ENCODE measurements at places on chromosomes 5 and 9.
A peak's percentile ranks its signal among the peaks of the same experiment; 100 is the strongest.

DNA sequence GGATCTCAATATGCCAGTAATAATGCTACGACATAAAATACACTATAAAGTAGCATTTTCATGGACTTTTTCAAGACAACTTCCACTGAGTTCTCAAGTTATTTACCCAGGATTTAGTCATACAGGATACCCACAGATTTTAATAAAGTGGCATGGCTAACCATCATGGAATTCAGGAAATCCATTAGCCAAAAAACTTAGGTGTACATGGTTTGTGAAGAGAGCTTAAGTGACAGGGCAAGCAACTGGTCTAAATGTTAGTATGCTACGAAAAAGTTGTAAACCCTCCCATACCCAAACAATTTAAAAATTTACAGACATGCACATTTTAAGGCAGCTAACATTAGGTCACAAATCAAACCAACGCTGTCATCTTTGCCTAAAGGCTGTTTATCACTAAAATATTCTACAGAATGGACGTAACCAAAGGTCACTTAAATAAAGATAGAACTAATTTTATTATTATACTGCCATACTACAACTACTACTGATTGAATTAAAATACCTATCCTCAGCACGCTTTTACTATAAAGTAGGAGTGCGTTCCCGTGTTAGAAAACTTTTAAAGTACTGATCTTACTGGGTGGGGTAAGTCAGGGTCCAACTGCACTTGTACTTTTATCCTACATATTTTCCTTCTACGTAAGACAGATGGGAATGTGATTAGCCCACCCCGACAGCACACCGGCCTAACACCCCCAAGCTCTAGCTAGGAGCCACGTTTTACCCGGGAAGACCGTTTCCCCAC is 1.1 kb downstream of the UBTD2 start:
- no peak for DNase-seq

DNA sequence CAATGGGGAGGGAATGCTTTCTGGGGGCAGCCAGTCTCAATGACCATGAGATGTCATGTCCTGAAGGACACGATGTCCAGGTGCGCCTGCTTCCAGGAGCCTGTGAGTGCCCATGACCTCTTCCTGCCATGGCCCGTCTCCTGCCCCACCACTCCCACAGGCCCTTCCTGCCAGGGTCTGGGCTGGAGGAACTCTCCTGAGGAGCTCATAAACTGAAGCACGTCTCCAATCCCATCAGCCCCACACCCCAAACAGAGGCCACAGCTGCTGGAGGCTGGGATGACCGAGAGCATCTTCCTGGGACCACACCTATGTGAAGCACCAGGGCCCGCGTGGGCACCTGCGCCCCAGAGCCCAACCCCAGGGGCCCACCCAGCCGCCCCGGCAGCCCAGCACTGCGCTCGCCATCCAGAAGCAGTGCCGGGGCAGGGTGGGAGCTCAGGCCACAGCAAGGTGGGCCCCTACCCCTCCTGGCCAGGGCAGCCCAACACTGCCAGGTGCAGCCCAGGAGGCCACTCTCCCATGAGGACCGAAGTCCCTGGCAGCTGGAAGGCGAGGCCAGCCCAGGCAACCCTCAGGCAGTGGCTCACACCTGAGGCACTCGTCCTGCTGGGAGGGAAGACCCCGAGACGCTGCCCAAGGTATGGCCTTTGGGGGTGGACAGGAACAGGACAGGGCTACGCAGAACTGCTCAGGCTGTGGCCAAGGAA is 53.9 kb upstream of the UBAC1 start:
- DNase-seq, result no peak

DNA sequence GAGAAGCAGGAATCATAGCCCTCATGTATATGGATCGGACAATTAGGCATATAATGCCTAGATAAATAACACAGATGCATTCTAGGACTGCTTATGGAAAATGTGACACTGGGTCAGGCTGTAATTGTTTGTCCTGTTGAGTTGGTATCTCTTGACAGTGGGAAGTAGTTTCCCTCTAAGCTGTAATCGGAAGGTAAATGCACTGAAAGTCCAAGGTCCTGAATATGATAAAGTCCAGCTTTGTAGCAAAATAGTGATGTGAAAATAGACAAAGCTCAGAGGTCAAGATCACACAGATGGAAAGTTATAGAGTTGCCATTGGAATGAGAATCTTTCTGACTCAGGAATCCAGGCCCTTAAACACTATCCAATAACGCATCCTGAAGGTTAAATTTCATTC is 214.2 kb downstream of the GABRB2 start:
- no peak for DNase-seq

DNA sequence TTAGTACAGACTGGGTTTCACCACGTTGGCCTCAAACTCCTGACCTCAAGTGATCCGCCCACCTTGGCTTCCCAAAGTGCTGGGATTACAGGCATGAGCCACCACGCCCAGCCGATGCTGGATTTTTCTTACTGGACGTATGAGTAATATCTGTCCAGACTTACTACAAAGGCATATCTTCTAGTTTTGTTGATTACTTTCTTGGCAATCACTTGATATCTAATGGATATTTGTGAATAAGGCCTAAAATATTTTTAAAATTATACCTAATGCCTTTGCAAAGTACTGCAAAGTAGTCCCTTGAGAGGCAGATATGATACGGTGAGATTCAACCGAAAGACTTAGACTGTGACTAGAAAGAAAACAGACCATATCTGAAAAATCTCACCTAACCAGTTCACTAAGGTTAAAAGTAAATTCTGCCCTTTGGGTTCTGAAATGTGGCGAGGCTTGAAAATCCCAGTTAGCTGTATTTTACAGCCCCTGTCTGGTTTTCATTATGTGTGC is 152.1 kb downstream of the GNAQ start:
- DNase-seq, result peak; percentile 47

GRCh38 chr5:51203598-51203997 is 179.7 kb upstream of the ISL1 start:
- DNase-seq, result no peak

- peak; percentile 12 for DNase-seq
Measured at GRCh38 chr9:97830884-97831829, 21.9 kb upstream of the FOXE1 start.

DNA sequence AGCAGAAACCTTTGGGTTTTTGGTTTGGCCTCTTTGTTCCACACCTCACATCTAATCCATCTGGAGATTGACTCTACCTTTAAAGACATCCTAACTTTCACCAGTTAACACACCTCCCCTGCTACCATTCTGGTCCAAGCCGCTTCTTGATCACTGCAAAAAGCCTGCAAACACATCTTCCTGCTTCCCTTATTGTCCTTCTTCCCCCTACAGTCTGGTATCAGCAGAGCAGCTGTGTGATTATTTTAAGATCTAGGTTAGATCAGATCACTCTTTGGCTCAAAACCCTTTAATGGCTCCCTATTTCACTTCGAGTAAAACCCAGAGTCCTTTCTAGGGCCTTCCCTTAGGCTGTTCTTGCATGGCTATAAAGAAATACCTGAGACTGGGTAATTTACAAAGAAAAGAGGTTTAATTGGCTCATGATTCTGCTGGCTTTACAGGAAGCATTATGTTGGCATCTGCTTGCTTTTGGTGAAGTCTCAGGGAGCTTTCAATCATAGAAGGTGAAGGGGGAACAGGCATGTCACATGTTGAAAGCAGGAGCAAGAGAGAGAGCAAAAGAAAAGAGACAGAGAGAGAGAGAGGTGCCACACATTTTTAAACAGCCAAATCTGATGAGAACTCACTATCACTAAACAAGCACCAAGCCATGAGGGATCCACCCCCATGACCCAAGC is 1.5 kb upstream of the TEX10 start:
- no peak for DNase-seq

DNA sequence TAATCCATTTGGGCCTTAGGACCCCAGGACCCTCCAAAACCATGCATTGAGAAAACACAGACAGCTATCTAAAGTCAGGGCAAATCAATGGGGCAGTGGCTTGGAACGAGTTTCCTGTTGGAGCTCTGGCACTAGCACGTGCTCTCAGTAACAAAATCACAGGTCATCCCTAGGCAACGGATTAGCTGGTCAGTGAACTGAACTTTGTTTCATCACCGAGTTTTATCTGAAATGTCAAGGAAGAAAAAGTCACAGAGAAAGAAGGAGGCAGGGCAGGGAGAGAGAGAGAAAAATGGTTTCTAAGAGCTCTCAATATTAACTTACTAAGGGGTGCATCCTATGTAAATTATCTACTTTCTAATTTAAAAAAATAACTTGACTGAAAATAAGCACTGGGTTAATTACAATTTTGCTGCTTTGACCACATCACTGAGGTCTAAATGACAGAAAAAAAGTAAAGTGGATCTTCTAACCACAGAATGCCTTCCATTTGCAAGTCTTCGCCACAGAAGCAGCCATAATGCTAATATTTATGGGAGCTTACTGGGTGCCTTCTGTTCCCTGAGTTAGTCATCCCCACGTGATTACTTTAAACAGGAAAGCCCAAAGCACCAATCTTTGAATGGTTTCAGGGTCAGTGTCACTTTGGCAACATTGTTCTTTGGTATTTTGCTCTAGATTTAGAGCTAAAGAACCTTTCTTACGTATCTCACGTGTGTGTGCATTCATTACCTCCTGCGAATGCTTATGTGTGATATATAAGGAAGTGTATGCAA is 503.9 kb downstream of the RASEF start:
- DNase-seq, result peak; percentile 11

- DNase-seq, result peak; percentile 36
Measured at GRCh38 chr9:109945573-109945972, 165.6 kb downstream of the PALM2AKAP2 start.

GRCh38 chr5:178288401-178289368 is 56.1 kb upstream of the PHYKPL start:
- no peak for DNase-seq

- DNase-seq, result no peak
Measured at GRCh38 chr5:17317473-17317872, 100.0 kb downstream of the BASP1 start.

GRCh38 chr5:119405419-119405818 is 46.9 kb upstream of the HSD17B4 start:
- no peak for DNase-seq

DNA sequence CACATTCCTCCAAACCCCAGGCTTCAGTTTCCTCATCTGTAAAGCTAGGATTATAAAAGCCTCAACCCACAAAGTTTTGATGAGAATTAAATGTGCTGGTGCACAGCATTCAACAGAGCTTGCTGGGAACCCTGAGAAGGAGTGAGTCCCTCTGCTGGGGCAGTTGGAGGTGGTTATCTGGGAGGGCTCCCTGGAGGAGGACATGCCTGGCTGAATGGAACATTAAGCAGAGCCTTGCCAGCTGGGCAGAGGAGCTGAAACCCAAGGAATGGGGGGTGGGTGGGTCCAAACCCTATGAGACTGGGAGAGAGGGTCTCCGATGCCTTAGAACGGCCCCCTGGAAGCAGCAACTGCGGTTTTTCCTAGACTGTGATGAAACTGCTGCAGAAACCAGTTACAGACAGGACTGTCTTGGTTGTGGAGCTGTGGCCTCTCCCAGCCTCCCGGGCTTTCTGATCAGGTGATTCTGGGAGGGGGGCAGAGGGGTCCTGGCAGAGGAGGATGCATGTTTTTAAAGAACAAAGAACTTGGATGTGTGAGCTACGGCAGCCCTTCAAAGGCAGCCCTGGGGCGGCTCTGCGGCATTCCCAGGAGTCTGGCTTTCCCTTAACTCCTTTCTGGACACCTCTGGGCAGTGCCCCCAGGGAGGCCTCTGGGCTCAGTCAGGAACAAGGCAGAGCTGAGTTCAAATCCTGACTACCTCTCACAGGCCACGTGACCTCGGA is 20.8 kb downstream of the FIBCD1 start:
- DNase-seq, result no peak

- no peak for DNase-seq
Measured at GRCh38 chr5:178119915-178120606, 6.7 kb downstream of the N4BP3 start.

DNA sequence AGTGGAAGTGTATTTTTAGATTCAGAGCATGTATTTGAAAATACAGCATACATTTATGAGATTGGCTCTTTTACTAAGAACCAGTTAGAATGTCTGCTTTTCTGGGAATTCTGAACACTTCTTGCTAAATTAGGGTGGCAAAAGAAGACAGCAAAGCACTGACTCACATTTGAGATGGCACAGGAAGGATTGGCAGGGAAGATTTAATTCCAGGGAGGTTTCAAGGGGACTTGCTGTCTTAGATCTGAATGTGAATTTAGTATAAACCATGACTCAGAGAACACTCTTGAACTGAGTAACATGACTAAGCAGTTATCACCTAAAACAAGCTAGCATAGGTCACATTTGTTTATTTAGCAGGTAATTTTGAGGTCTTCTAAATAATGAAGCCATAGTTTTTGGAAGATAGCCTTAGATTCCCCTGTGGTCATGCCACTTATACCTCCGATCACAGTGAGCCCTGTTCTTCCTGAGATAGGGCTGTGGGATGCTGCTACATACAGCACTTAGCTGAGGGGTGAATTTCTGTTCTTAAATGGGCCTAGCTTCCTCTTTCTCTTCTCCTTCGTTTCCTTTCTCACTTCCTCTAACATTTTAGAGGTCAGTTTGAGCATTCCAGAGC is 173.8 kb downstream of the PCSK1 start:
- DNase-seq, result peak; percentile 63

GRCh38 chr5:151742870-151743294 is 15.5 kb downstream of the ATOX1 start:
- DNase-seq, result peak; percentile 62

DNA sequence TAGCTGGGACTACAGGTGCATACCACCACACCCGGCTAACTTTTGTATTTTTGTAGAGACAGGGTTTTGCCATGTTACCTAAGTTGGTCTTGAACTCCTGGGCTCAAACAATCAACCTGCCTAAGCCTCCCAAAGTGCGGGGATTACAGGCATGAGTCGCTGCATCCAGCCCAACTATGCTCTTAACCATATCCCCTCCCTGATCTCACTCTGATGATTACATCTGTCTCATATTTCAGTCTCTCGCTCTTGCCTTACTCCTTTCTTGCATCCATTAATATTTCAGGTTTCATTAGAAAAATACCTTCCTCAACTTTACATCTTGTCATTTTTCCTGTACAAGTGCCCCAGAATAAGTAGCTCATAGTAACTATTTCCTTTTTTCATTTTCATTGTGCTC is 61.0 kb upstream of the BASP1 start:
- peak; percentile 53 for DNase-seq

DNA sequence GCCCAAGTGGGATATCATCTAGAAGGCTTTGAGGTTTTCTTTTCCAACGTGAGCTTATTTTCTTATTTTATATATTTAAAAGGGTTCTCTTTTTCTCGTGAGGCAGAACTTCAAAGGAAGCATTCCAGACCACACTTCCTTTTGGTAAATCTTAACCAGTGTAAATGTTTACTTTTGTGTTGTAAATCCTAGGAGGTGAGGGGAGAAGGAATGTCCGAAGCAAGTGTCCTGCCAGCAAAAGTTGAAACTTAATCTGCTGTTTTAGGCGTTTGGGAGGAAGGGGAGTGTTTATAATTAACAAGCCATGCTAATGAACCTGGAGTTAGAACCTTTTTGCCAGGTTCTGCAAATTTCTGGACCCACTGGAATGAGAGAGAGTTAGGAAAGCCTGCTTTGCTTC is 37.9 kb downstream of the WWC1 start:
- no peak for DNase-seq

DNA sequence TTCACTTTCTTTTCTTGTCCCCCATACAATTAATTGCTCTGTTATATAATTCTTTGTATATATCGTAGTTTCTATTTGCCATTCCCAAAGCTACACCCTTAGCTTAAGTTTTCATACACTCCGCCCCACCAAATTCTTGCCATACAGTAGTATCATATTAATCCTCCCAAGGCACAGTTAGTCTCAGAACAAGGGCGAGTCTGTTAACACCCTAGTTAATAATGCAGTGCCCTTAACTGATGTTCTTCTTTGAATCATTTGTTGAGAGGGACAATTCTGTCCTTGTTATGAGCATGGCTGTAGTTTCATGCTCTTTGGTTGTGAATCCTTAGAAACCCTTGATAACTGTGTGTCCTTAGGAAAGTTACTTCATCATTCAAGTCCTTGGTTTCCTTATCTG is 206.2 kb downstream of the CFAP90 start:
- DNase-seq, result no peak
